ENCODE measurements at places on chromosomes 7 and 10. TPM values are rescaled to one million over a fixed set of nuclear protein-coding genes. Genes with fewer than 3 reads are reported as not detected.

Gene FAM237B
- total RNA-seq, result not detected

Gene UBE2D1
- total RNA-seq, result 22.5 TPM

Gene LLCFC1
- not detected for total RNA-seq

Gene OPN1SW
- not detected for total RNA-seq

Gene EEPD1
- 20.1 TPM for total RNA-seq

Gene LGI1
- total RNA-seq, result 0.13 TPM

Gene C10orf88
- 15.7 TPM for total RNA-seq

Gene WNT8B
- total RNA-seq, result 0.60 TPM

Gene PRKG1
- 37.0 TPM for total RNA-seq

Gene CALCR
- total RNA-seq, result not detected

Gene DNAJC12
- total RNA-seq, result 9.3 TPM

Gene NANOS1
- total RNA-seq, result 4.4 TPM

Gene ADAMTS14
- total RNA-seq, result 4.1 TPM

Gene CTNNA3
- 14.2 TPM for total RNA-seq

Gene FOXI2
- not detected for total RNA-seq

Gene ASB10
- not detected for total RNA-seq

Gene GPR37
- 5.0 TPM for total RNA-seq

DNA sequence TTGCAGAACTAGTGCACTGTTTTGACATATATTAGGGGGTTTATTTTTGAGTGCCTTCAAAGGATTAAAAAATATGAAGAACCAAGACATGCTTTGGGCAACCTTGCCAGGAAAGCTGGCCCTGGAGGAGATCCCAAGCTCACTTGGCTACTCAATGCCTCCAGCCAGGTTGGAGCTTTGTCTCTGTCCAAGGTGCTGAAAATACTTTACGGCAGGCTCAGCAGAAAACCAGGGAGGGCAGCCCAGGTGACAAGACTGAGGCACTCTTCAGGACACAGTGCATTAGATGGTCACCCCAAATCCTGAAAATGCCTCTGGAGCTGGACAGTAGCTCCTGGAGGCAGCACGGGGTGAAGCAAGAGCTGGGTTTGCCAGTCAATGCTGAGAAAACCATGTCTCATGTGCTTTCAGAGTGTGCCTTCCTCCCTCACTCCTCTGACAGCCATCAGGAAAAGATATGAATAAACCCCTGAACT lies 5.8 kb upstream of the KCNH2 start:
- no peak overlapping the region for H3K4me3 ChIP-seq
- no peak overlapping the region for H3K27ac ChIP-seq
- no peaks in the 10 kb centered on the region for H3K36me3 ChIP-seq
- no peak for DNase-seq

GRCh38 chr10:58543141-58543540 lies 30.5 kb downstream of the BICC1 start:
- H3K27me3 ChIP-seq, result no peaks in the 10 kb centered on the region
- H3K36me3 ChIP-seq, result peaks cover 10% of the 10 kb centered on the region
- no peaks in the 10 kb centered on the region for H3K4me1 ChIP-seq
- no peak overlapping the region for H3K27ac ChIP-seq
- no peak overlapping the region for H3K4me3 ChIP-seq

- no peak overlapping the region for H3K27ac ChIP-seq
- peaks cover 74% of the 10 kb centered on the region for H3K27me3 ChIP-seq
- peaks cover 19% of the 10 kb centered on the region for H3K4me1 ChIP-seq
- peak overlapping the region; percentile 71 for H3K4me3 ChIP-seq
- DNase-seq, result no peak
- no peaks in the 10 kb centered on the region for H3K36me3 ChIP-seq
These were observed 34.4 kb upstream of the GRID1 start for GRCh38 chr10:86400705-86401587.

- H3K4me3 ChIP-seq, result no peak overlapping the region
- no peak overlapping the region for H3K27ac ChIP-seq
- peaks cover 32% of the 10 kb centered on the region for H3K27me3 ChIP-seq
- peak; percentile 13 for DNase-seq
- H3K36me3 ChIP-seq, result peaks cover 15% of the 10 kb centered on the region
- H3K4me1 ChIP-seq, result peaks cover 8% of the 10 kb centered on the region
These were observed 27.5 kb downstream of the ELFN1 start for GRCh38 chr7:1697499-1698125.

- H3K27me3 ChIP-seq, result no peaks in the 10 kb centered on the region
- no peak for DNase-seq
- peaks cover 20% of the 10 kb centered on the region for H3K4me1 ChIP-seq
- H3K4me3 ChIP-seq, result no peak overlapping the region
- H3K36me3 ChIP-seq, result no peaks in the 10 kb centered on the region
These were observed 116.7 kb downstream of the REEP3 start for GRCh38 chr10:63637901-63638327.

DNA sequence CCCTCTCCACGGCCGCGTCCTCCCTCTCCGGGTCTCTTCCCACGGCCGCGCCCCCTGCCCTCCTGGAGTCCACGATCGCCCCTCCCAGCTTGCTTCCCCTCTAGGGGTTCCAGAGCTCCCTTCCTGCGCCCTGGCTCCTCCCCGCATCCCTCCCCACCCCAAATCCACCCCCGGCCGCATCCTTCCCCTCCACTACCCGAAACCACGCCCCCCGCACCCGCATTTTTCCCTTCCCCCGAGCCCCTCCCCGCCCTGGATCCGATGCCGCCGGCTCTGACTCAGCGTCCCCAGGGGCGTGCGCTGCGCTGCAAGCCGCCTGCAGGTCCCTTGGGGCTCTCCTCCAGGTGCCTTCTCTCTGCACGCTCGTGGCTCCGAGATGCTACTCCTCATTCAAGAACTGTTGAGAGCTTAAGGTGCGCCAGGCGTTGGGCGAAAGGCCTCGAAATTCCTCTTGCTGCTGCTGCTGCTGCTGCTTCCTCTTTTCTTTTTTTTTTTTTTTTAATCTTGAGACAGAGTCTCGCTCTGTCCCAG lies 372 bp upstream of the TMEM130 start:
- peak overlapping the region; percentile 84 for H3K4me3 ChIP-seq
- DNase-seq, result peak; percentile 57
- H3K27me3 ChIP-seq, result peaks cover 14% of the 10 kb centered on the region

GRCh38 chr7:6567886-6568285 lies 9.4 kb upstream of the ZDHHC4 start:
- H3K36me3 ChIP-seq, result no peaks in the 10 kb centered on the region
- H3K4me1 ChIP-seq, result no peaks in the 10 kb centered on the region
- no peak overlapping the region for H3K27ac ChIP-seq
- H3K27me3 ChIP-seq, result peaks cover 13% of the 10 kb centered on the region

DNA sequence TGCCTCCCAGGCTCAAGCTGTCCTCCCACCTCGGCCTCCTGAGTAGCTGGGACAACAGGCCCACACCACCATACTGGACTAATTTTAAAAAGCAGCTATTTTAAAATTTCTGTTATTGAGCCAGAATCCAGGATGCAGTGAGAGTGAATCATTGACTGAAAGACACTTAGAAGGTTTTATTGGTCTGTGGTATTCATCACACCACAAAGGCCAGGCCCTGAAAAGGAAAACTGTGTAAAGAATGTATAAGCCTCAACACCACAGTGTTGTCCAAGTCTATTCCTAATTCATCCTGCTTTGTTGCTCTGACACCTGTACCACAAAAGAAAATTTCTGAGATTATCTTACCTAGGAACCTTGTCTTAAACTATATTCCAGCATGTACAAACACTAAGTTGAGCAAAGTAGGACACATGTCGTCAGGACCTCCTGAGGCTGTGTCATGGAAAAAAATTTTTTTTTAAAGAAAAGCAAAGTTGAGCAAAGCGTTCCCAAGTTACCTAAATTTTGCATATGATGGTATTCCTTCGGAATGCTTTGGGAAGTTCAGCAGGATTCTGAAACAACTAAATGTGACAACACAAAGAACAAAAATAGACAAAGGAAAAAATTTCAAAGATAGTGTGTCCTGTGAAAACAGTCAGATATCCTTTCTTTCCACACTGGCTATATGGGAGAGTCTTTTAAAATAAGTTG lies 129.6 kb upstream of the MKLN1 start:
- no peak overlapping the region for H3K27ac ChIP-seq
- H3K36me3 ChIP-seq, result no peaks in the 10 kb centered on the region
- DNase-seq, result no peak
- H3K4me1 ChIP-seq, result no peaks in the 10 kb centered on the region

GRCh38 chr10:83167081-83167480 lies 972.2 kb upstream of the GHITM start:
- no peaks in the 10 kb centered on the region for H3K36me3 ChIP-seq
- no peaks in the 10 kb centered on the region for H3K4me1 ChIP-seq
- no peaks in the 10 kb centered on the region for H3K27me3 ChIP-seq

- H3K4me3 ChIP-seq, result no peak overlapping the region
- H3K27me3 ChIP-seq, result no peaks in the 10 kb centered on the region
- no peak overlapping the region for H3K27ac ChIP-seq
- H3K36me3 ChIP-seq, result no peaks in the 10 kb centered on the region
- DNase-seq, result no peak
These were observed 168.4 kb upstream of the DKK1 start for GRCh38 chr10:52145636-52146035.

DNA sequence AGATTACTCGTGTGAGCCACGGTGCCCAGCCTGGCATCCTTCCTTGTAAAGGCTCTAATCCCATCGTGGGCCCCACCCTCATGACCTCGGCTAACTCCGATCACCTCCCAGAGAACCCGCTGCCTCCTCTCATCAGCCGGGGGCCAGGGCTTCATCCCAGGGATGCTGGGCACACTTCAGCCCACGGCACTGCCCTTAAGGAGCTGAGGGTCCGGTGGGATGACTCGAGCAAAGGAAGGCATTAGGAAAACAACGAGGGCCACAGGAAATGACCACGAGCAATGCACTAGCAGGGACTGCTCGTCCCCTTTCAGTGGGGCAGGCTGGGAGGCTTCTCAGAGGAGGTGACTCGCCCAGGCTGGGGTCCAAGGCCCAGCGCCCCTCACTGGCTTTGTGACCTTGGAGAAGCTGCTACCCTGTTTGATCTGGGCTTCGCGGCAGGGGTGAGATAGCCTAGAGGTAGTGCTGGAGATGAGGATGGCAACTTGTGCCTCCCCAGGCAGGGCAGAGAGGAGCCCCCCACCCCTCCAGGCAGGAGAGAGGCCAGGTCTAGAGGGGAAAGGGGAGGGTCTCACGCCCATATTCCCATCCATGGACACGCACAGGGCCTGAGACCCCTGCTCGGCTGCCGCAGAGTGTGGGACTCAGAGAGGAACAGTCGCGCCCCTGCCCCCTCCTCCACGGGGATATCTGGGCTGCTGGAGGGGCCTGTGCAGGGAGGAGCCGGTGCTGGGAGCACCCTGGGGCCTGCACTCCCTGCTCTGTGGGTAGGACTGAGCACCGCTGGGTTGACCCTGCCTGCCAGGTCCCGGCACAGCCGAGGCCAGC lies 26.8 kb downstream of the ELFN1 start:
- DNase-seq, result no peak
- H3K36me3 ChIP-seq, result peaks cover 12% of the 10 kb centered on the region
- H3K27ac ChIP-seq, result no peak overlapping the region
- H3K27me3 ChIP-seq, result peaks cover 27% of the 10 kb centered on the region
- no peak overlapping the region for H3K4me3 ChIP-seq

- peaks cover 4% of the 10 kb centered on the region for H3K27me3 ChIP-seq
- DNase-seq, result no peak
- peaks cover 5% of the 10 kb centered on the region for H3K4me1 ChIP-seq
- H3K36me3 ChIP-seq, result peaks cover 6% of the 10 kb centered on the region
These were observed 1.8 kb upstream of the ZDHHC4 start for GRCh38 chr7:6575281-6576023.

- DNase-seq, result no peak
- no peaks in the 10 kb centered on the region for H3K36me3 ChIP-seq
These were observed 10.6 kb downstream of the VOPP1 start for GRCh38 chr7:55561690-55562089.

DNA sequence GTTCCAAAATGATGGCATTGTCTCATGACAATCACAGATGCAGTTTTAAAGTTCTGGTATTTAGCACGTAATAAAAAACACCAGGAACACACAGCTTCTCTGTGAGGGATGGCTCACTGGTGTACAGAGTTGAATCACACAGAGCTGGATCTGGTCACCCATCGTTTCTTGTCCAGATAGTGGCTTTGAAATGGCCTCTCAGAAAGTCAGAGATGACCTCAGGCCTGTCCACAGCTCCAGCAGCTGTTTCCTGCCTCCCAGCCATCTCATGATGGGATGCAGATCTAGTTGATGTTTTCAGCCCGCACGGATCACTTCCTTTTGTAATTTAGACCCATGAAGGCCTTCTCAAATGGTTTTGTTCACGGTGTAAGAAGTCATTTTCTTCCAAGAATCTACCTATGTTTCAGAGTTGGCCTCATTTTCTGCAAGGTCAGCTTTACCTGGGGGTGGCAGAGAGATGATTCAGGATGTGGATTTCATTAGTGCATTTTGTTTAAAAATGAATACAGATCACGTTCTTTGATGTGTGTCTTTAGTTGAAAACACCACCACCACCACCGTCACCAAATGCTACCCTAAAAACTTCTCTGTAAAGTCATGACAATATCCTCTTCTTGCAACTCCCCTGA lies 166.2 kb downstream of the SNX10 start:
- H3K4me1 ChIP-seq, result peaks cover 69% of the 10 kb centered on the region
- peaks cover 8% of the 10 kb centered on the region for H3K36me3 ChIP-seq
- DNase-seq, result no peak

DNA sequence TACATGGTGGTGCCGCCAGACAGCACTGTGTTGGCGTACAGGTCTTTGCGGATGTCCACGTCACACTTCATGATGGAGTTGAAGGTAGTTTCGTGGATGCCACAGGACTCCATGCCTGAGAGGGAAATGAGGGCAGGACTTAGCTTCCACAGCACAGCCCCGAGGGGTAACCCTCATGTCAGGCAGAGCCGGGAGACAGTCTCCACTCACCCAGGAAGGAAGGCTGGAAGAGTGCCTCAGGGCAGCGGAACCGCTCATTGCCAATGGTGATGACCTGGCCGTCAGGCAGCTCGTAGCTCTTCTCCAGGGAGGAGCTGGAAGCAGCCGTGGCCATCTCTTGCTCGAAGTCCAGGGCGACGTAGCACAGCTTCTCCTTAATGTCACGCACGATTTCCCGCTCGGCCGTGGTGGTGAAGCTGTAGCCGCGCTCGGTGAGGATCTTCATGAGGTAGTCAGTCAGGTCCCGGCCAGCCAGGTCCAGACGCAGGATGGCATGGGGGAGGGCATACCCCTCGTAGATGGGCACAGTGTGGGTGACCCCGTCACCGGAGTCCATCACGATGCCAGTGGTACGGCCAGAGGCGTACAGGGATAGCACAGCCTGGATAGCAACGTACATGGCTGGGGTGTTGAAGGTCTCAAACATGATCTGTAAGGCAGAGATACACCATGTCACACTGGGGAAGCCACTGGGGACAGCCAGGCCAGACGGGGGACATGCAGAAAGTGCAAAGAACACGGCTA lies 104.6 kb upstream of the TNRC18 start:
- H3K4me1 ChIP-seq, result peaks cover 51% of the 10 kb centered on the region
- peaks cover 45% of the 10 kb centered on the region for H3K36me3 ChIP-seq
- no peaks in the 10 kb centered on the region for H3K27me3 ChIP-seq
- peak overlapping the region; percentile 98 for H3K27ac ChIP-seq
- H3K4me3 ChIP-seq, result peak overlapping the region; percentile 98
- no peak for DNase-seq

GRCh38 chr7:27111042-27111750 lies 8.7 kb upstream of the HOXA2 start:
- peak overlapping the region; percentile 100 for H3K27ac ChIP-seq
- H3K4me3 ChIP-seq, result peak overlapping the region; percentile 98
- no peak for DNase-seq
- H3K36me3 ChIP-seq, result peaks cover 14% of the 10 kb centered on the region
- H3K27me3 ChIP-seq, result no peaks in the 10 kb centered on the region

All from mesothelial cell of epicardium (in vitro differentiated cells).